SJSA1 (cell line): ENCODE measurements at places on chromosomes 16 and 17. TPM values are rescaled to one million over a fixed set of nuclear protein-coding genes. Genes with fewer than 3 reads are reported as not detected.
A peak's percentile ranks its signal among the peaks of the same experiment; 100 is the strongest.

TUFM gene
- 142 and 154 TPM in 2 replicates for total RNA-seq

- DNase-seq, result no peak
Measured at GRCh38 chr17:70183508-70183907, 14.2 kb downstream of the KCNJ2 start.

GRCh38 chr17:60577147-60577915 is 22.7 kb upstream of the PPM1D start:
- DNase-seq, result no peak

TBC1D3G gene
- not detected in 2 replicates for total RNA-seq

DNA sequence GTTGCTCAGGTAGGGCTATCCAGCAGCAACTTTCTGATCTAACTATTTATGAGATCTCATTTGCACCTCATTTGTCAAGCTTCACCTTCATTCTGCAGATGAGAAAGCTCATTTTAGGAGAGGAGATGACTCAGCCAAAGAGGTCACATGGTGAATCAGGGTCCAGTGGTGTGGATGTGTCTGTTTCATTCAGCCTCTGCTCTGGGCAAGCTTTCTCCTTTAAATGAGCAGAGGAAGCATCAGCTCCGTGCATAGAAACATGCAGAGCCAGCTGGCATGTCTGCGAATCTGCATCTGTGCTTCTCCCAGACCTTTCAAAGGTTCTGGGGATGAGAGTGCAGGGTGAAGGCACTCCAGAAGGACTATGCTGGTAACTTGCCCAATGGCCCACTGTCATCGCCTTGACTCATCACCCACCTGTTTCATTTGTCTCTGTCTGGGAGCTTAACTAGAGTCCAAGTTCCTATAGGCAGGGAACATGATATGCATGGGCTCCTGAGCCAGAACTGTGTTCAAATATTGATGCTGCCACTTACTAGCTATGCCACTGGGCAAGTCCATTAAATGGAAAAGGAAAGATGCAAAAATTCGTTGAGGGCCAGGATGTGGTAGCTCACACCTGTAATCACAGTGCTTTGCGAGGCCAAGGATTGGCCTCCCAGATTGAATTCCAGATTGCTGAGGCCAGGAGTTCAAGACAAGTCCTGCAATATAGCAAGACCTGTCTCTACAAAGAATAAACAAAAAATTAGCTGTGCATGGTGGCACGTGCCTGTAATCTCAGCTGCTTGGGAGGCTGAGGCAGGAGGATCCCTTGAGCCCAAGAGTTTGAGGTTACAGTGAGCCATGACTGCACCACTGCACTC is 67.1 kb upstream of the NLK start:
- DNase-seq, result no peak

GRCh38 chr16:75048530-75048929 is 49.7 kb downstream of the ZNRF1 start:
- DNase-seq, result no peak

- DNase-seq, result no peak
Measured at GRCh38 chr17:82193520-82194220, 19.0 kb downstream of the CCDC57 start.

ZNF768 gene
- 35.6 and 41.1 TPM in 2 replicates for total RNA-seq

DNA sequence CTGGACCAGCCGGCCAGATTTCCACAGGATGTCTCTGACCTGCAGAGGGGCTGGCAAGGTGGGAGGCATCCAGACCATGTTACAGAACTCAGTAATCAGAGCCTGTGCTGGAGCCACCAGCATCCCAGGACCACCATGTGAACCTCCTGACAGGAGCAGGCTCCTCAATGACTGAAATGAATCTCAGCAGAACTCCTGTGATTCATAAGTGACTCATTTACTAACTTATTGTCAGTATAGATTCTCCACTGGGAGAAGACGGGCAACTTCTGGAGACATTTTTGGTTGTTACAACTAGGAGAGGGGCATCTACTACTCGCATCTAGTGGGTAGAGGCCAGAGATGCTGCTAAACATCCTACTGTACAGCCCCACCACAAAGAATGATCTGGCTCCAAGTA is 3.1 kb upstream of the WWOX start:
- DNase-seq, result no peak

DNA sequence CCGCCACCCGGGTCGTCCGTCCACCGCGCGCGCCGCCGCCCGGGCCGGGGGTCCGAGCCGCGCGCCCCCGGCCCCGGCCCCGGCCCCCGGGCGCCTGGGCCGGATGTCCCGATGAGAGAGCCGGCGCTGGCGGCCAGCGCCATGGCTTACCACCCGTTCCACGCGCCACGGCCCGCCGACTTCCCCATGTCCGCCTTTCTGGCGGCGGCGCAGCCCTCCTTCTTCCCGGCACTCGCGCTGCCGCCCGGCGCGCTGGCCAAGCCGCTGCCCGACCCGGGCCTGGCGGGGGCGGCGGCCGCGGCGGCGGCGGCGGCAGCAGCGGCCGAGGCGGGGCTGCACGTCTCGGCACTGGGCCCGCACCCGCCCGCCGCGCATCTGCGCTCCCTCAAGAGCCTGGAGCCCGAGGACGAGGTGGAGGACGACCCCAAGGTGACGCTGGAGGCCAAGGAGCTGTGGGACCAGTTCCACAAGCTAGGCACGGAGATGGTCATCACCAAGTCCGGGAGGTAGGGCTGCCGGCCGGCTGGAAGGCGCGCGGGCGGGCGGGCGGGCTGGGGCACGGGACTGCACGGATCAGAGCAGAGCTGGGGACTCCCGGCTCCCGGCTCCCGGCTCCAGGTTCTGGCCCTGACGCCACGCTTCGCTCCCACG is 548 bp downstream of the TBX2 start:
- DNase-seq, result peak; percentile 50

GRCh38 chr17:80101011-80101945 is at the start of gene GAA:
Gene GAA, plus strand, starts transcription at chr17:80101581. Its CDS starts 3,006 bp downstream, at chr17:80104587.
- DNase-seq, result peak; percentile 96

- no peak for DNase-seq
Measured at GRCh38 chr17:3027786-3028532, 35.4 kb downstream of the OR1D5 start.

DNA sequence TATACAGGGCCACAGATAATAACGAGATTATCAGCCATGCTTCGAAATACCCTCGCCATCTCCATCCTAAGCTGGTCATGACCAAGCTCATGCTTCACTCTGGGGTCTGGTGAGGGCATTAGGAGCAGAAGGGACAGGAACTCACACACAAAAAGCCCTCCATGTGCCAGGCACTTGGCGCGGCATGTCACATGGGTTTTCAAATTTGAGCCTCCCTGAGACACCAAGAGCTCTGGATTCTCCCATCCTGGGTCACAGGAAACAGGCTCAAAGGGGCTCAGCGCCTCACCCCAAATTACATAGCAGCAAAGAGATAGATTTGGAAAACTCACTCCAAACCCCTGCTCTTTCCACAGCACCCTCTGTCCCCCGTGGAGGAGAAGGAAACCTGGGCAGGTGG is 239.5 kb downstream of the GSG1L start:
- no peak for DNase-seq

- no peak for DNase-seq
Measured at GRCh38 chr17:32755045-32755805, 121.7 kb downstream of the MYO1D start.

CDH11 gene
- 107 and 113 TPM in 2 replicates for total RNA-seq

GRCh38 chr16:53566552-53567245 is 63.7 kb upstream of the AKTIP start:
- no peak for DNase-seq

GPRC5C gene
- total RNA-seq, result 46.5 and 48.4 TPM in 2 replicates

DNA sequence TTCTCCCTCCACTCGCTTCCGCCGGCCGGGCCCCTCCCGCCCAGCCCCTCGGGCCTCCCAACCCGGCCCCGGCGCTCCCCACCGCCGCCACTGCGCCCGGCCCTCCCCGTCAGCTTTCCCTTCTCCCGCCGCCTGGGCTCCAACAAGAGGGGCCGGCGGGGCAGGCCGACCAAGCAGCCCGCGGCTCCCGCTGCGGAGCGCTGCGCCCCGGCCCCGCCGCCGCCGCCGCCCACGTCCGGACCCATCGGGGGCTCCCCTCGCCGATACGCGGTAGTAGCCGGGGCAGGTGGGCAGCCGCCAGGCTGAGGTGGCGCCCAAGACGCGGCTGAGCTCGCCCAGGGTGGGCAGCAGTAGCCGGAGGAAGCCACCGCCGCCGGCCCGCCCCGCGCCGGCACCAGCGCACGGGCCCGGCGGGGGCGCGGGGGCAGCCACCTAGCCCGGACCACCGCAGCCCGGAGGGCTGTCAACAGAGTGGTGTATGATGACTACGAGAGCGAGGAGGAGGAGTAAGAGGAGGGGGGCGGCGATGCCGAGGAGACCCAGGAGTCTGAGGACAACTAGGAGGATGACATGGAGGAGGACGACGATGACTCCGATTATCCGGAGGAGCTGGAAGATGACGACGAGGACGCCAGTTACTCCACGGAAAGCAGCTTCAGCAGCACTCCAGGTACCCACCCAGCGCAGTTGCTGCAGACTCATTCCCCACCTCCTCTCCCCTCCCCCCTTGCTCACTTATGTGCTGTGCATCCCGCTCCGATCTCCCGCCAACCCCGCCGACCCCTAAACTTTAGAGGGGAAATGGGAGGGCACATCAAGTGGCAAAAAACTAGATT is 498 bp downstream of the LRRC37B start:
- no peak for DNase-seq

- no peak for DNase-seq
Measured at GRCh38 chr16:89275837-89276720, 58.6 kb downstream of the ZNF778 start.

- DNase-seq, result no peak
Measured at GRCh38 chr16:85615014-85615851, 2.1 kb downstream of the GSE1 start.

- no peak for DNase-seq
Measured at GRCh38 chr16:4303973-4304372, 11.9 kb upstream of the GLIS2 start.

- peak; percentile 97 for DNase-seq
Measured at GRCh38 chr16:1002399-1003166, 21.0 kb downstream of the SOX8 start.

DNA sequence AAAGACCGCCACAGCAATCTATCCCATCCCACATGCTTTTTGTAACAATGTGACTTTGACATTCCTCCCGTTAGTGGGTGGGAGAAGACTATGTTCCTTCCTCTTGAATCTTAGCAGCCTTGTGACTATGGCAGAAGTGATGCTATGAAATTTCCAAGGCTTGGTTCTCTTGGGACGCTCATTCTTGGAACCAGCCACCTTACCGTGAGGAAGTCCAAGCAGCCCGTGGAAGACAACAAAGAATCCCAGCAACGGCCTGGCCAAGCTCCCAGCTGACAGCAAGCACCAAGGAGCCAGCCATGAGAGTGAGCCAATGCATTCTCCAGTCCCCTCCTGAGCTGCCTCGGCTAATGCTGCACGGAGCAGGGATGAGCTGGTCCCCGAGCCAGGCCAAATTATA is 62.3 kb downstream of the VPS53 start:
- no peak for DNase-seq

DNA sequence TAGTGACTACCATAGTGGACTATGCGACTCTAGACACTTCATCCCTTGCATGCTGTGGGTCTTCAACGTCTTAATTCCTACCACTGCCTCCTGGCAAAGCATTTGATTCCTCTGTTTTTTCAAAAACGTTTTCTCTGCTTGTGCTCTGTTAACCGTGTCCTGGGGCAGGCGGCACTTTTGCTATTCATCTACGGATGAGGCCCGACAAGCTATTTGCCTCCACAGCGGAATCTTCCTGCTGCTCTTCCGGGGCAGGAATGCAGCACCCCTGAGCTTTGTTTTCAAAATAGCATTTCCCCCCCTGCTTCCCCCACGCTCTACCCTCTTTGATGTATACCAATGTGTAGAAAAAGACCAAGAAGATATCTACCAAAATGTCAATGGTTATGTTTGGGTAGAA is 39.8 kb upstream of the METTL16 start:
- no peak for DNase-seq

CTF1 gene
- total RNA-seq, result 1.3 and 3.5 TPM in 2 replicates

DNA sequence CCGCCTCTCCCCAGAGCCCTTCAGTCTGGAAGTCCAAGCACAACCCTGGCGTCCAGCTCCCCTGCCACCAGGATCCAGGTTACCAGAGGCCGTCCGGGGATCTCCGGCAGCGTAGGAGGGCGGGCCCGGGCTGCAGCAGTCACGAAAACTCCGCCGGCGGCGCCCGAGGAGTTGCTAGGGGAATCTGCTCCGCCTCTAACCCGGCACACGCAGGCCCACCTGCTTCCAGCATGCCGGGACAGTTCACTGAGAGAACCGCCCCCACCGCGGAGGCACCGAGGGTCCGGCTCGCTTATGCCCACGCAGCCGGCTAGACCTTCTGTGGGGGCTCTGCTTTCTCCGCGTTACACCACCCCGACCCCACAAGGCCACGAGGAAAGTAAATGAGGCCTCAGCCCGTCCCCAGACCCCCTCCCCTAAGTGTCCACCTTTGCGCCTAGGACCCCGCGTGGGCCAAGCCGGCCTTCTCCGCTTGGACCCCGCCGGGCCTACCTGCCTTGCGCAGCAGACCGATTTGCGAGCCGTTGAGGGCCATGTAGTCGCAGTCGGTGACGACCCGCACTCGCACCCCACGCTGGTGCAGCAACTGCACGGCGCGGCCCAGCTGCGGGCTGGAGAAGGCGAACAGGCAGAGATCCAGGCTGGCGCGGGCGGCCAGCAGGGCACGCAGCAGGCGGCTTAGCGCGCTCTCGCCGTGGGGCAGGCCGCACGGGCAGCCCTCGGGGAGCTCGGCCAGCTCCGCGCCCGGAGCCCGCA is 587 bp downstream of the PLD6 start:
- no peak for DNase-seq

ZG16B gene
- 0.11 and 0.53 TPM in 2 replicates for total RNA-seq

CES2 gene
- 15.6 and 21.9 TPM in 2 replicates for total RNA-seq

DNA sequence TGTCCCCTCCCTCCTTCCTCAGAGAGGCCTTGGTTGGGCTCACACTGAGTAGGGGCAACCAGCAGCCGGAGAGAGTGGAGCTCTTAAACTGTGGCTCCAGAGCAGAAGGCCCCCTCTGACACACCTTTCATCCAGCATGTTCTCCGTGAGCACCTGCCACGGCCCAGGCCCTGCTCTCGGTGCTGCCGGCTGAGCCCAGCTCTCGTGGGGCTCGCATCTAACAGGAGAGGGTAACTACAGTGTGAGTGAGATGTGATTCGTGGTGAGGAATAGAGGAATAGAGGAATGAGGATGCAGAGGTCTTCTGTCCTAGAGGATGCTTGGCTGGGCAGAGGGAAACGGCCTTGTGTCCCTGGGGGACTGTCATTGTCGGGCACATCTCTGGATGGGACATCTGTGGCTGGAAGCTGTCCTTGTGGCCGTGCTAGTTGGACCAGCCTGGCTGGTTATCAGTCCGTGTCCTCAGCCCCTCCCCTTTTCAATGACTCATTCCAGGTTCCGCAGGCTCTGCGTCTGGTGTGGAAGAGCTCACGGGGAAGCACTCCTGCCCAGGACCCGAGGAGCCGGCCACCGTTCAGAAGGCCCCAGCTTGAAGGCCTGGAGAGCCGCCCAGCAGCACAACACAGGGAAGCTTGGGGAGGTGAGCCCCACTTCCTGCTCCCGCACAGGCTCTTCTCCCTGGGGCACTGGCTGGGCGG is 11.9 kb upstream of the DNASE1 start:
- DNase-seq, result no peak

- DNase-seq, result peak; percentile 90
Measured at GRCh38 chr17:29591737-29592608, 959 bp upstream of the ANKRD13B start.

DNA sequence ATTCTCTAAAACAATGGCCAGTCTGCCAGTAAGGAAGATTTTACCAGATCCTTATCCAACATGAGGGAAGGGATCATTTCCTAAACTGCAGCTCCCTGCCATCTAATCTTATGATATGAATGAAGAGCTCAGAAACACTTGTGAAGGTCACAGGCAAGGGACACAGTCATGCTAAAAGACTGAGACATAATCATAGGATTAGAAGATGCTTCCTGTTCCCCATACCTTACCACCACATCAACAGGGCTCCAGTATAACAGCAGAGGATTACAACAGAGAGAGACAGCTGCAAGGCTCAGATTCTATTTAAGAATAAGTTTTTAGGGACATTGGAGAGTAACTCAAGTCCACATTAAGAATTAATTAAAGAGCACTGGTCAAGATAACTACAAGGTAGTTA is 93.3 kb downstream of the BRIP1 start:
- DNase-seq, result no peak
